ENCODE measurements at places on chromosomes 2 and 18.

DNA sequence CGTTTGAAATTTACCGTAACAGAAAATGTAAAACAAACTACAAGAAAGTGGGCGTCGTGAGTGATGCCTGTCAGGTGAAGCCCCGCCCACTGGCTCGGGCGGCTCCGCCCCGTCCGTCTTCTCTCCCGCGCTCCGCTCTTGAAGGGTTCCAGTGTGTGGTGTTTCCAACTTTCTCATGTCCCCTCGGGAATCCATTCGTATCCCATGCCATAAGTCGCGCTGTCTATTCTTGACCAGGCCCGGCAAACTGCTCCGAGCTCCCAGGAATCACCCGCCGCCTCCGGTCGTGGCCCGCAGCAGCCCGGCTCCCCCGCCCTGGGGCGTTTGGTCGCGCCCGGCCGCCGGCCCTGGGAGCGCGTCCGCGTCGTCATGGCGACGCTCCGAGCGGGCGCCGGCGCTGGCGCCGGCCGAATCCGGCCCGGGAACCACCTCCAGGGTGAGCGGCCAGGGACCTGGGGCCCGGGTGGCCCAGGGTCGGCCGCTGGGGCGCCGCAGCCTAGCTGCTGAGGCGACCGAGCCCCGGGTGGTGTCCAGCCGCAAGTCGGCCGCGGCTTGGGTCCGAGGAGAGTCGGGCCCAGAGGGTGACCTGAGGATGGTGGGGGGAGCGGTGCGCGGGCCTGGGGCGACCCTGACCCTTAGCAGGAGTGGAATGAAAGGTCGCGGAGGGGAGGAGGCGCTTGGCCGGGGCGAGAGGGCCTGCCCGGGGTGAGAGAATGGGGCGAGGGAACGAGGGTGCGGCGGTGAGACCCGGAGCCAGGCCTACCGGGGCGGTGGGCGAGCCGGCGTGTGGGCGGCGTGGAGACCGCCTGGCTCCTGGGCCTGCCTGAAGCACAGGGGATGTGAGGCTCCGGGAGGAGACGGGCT lies at the start of gene CFAP221:
TSS of gene CFAP221 (plus strand) at position 375 of the 864 bp plus-strand sequence. CDS start 1,683 bp downstream, outside the sequence.
- DNase-seq = peak; percentile 48

DNA sequence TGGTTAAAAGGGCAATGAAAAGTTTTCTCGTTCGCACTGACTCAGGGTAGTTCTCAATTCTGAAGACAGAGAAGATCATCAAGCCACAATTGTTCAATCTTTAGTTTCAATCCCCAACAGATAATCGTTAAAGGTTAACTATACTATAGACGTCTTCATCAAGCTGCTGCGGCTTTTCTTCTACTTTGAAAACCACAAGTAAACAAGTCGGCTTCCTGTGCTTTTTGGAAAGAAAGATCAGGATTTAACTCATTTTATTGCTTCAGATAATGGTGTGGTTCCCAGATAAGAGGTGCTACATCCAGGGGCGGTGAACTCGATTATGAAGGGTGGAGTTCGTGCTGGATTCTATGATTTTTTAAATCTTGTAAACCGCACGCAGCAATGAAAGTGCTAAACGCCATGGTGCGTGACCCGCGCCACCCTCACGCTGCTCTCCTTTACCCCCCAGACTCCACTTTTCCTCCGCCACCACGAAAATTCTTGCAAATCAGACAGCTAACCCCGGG lies 545 bp upstream of the CDCA7 start:
- DNase-seq = peak; percentile 73

GRCh38 chr2:150165442-150165841 lies 322.0 kb downstream of the RND3 start:
- DNase-seq = no peak

DNA sequence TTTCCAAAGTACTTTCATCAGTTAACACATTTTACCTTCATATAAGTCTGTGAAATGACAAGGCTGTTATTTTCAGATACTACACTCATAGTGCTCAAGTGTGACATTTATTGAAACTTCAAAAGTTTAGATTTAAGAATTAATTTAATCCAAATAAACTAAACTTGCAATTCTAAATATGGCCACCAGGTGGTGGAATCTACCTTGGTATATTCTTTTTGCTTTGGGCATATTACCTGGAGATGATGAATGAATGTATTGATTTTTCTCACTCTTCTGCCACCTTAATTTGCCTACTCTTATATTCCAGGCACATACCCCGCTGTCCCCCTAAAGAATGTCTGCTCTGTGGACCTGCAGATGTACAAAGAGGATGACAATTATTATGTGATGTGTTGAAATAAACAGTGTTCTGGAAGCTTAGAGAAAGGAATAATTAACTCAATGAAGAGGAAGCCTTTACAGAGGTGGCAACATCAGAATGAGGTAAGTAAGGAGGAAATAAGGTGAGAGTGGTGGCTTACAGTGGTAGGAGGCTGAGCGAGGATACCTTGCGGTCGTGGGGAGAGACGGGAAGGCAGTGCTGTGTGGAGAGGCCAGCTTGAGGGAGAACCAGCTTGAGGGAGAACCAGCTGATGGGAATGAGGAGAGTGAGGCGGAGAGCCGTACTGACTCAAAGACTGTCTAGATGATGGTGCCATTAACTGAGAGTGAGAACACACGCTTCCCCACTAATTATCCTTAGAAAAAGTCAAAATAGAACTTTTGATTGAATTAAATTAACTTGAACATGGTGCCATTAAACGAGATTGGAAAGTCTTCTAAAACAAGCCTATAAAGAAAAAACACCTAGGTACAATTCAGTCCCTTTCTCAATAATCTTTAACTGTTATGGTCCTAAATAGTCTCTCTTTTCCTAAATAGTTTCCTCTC lies 179.5 kb downstream of the CELF4 start:
- no peak for DNase-seq

- DNase-seq = no peak
These were observed 74.5 kb downstream of the LRRFIP1 start for GRCh38 chr2:237701859-237702390.

DNA sequence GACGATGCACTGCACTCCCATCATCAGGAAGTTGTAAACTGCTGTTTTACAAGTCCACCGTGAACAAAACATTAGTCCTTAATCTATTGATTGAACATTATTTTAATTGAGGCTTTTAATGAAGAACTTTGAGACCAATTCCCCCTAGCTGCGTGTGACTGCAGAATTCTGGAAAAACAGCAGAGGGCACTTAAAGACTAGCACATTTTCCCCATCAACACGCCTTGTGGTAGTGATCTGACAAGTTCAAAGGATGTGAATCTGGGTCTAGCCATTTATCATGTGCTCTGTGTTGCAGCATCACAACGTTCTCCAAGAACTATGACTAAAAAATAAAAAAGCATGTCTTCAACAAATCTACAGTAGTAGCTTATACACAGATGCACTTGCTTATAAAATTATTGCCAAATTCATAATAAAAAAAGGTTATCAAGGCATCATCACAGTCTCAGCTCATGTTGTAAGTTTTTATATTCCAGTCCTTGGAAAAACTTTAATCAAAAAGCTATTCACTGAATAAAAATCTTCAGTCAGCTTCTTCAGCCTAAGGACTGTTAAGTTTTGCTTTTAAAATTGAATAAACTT lies 35.8 kb downstream of the SKOR2 start:
- no peak for DNase-seq

GRCh38 chr18:48860269-48861180 lies 90.2 kb downstream of the SMAD7 start:
- no peak for DNase-seq

DNA sequence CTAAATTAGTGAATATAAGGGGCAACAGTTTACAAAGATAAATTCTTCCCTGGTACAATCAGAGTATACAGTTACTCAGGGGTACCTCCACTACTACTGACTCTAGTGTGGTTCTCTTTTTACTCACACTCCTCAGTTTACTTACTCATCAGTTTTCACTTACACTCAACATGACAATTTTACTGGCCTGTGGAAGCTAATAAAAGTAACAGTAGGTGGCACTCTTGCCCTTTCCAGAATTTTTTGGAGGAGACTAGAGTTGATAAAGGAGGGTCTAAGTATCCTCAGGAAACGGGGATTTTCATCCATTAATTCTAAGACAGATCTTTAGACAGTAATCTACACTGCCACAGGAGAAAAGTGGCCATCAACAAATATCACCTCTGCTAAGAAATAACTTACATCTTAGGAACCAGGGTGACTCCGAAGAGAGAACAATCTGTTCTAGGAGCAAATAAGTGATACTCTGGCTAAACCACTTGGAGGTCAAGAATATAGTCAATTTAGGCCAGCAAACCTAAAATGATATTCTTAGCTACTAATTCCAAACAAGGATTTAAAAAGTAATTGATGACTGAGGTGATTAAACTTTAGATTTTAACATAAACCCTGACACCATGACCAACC lies 61.3 kb downstream of the ATL2 start:
- no peak for DNase-seq

DNA sequence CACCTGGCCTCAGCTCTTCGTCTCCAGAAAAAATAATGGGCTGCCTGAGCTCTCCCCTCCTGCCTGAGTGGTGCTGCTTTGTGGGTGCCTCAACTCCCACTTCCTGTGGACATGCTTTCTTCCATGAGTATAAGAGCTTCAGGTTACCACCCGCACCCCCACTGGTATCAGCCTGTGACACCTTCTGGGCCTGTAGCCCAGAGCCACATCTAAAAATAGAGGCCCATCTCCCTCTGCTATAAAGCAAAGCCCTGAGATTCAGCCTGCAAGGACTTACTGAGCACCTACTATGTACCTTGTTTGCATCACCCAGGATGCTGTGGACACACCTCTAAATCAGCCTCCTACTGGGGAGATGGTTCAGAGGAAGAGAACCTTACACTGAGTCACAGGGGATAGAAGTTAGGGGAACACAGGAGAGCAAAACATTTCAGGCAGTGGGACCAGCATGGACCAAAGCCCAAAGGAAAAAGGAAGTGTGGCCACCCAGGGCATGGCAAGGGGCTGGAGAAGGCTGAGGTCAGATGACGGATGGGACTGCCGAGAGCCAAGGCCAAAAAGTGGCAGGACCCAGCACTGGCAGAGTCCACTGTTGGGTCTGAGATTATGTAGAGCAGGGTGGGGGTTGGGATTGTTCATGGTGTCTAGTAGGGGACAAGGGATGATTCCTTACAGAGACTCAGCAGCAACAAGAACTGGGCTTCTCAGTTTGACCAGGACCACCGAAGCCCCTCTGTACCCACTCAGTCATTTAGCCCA lies 123.7 kb upstream of the PPP1CB start:
- no peak for DNase-seq

GRCh38 chr2:185990861-185991525 lies 252.4 kb downstream of the FSIP2 start:
- DNase-seq = no peak

DNA sequence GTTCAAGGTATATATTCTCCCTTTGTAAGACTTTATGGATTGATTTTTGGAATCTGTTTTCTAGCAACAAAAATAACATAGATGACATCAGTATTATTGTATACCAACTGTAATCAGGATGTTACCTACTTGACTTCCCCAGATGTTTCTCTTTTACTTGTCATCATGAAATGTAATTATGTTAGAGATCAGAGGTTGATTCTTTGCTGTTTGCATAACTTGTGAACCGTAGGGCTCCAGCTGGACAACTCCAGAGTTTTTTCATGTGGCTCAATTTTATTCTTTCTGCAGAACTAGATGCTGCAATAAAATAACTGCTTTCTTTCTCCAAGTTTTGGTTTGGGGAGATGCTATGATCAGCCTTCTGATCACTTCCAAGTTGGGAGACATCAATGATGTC lies 58.1 kb downstream of the SPOPL start:
- no peak for DNase-seq

DNA sequence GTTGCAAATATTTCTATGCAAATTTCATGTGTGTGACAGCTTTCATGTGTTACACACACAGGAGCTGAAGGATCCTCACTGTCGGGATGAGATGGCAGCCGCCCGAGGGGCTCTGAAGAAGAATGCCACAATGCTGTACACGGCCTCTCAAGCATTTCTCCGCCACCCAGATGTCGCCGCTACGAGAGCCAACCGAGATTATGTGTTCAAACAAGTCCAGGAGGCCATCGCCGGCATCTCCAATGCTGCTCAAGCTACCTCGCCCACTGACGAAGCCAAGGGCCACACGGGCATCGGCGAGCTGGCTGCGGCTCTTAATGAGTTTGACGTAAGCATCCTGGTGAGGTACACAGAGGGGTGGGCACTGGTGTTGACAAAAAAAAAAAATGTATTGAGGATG lies 361.2 kb downstream of the CTNNA2 start:
- DNase-seq = no peak

All from T-helper 2 cell treated with Interferon-gamma antibody and Interleukin-4, amounts not matched to agents 5 μg/mL and 100 μg/mL, for 36 hours (primary cell).